ENCODE measurements at places on chromosomes 6 and 20.

DNA sequence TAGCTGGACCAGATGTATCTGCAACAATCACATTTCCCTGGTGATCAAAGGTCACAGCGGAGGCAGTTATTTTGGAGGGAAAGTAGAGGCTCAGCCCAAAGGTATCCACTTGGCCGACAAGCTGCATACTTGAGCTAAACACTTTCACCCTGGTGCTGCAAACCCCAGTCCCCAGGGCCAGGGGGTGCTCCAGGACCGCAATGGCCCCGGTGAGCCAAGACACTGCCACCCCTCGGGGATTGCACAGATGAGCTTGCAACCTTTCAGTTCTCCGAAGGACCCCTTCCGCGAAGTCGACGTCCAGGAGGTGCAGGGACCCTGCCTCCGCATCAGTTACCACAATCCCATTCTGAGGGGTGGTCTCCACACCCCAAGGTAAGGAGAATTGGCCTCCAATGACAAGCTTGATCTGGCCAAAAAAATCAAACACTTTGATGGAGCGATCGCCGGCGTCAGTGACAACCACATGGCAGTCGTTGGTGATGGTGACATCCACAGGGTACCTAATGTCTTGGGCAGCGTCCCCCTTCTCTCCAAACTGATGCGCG lies 823 bp downstream of the NHLRC1 start:
- peak; percentile 47 for DNase-seq

DNA sequence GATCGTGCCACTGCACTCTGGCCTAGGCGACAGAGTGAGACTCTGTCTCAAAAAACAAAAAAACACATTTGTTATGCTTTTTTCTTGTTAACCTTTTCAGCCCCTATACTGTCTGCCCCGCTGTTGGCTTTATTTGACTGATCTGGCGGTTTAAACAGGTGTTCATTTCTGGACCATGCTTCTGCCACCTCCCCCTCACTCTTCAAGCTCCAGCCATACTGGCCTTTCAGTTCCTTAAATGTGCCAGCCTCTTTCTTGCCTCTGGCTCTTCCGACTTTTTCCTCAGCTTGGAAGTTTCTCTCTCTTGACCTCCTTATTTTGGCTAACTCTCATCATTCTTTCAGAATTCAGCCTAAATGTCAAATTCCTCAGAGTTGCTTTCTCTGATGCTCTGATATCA lies 35.2 kb upstream of the TXLNB start:
- no peak for DNase-seq

DNA sequence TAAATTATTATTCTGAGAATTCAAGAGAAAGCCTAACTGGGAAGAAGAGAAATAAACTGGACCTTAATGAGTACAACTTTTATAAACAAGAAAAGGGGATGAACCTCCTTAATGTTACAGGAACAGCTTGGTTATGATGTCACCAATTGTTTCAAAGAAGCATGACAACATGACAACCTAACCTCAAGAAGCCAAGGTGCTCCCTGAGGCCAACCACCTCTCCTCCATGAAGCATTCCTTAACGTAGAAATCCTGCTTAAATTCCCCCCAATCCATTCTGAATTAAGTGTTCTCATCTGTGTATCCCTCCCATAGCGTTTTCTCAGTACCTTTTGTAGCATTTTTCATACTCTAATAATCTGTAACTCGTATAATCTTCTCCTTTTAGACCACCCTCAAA lies 1.7 kb downstream of the HBS1L start:
- DNase-seq: peak; percentile 6

DNA sequence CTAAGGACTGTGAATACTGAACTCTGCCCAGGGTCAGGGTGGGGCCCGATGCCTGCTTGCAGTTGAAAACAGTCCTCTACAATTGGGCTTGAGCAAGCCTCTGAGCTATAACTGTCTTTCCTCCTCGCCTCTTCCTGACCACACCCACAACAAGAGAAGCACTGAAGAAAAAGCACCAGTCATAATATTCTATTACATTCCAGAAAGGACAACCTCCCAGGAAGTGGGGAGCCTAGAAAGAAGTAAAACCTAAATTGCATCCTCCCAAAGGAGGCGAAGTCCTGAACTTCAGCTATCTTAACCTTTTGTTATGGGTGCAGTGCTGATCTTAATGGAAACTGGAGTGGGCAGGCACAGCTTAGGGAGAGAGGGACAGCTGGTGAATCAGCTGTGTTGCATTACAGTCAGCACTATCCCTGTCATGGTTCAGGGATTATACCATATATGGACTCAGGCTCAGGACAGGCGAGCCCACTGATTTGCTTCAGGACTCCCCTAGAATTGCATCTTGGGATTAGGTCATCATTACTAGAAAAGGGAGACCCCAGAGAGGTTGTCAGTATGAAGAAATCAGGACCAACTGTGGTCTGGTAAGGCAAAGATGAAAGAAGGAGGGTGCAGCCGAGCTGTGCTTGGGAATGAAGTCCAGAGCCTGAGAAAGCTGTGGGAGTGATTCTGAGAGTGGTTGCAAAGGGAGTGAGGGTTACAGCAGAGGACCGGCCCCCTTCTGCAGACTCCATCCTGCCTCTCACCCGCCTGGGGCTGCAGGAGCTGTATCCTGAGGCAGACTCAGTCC lies 18.3 kb upstream of the TRAM2 start:
- peak; percentile 97 for DNase-seq

GRCh38 chr6:37177935-37178517 lies 8.1 kb downstream of the PIM1 start:
- no peak for DNase-seq

GRCh38 chr6:150606168-150606591 lies 6.5 kb downstream of the PLEKHG1 start:
- no peak for DNase-seq

GRCh38 chr6:34592208-34592952 lies 36.3 kb upstream of the SPDEF start:
- no peak for DNase-seq

DNA sequence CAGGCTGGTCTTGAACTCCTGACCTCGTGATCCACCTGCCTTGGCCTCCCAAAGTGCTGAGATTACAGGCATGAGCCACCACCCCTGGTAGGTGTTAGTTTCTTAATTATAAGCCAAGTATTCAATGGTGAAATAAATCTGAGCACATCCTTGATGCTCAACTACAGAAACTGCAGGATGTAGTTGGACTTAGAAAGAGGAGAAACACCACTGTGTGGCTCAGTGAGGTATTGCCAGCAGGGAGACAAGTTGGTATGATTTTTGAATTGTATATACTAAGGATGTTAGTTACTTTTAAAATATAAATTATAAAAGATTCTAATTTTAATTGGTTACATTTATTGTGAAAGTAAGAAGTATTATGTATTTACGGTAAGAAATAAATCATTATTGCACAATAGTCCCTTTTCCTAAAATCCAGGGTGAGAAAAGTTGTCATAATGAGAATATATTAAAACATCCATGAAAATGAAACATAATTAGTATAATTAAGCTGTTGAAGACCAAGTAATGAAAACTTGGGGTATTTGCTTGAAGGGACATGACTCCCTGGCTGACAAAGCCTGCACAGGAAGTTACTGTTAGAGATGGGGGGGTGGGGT lies 17.6 kb downstream of the SLC18B1 start:
- DNase-seq: no peak

- no peak for DNase-seq
Measured at GRCh38 chr6:15322781-15323536, 77.1 kb downstream of the JARID2 start.

DNA sequence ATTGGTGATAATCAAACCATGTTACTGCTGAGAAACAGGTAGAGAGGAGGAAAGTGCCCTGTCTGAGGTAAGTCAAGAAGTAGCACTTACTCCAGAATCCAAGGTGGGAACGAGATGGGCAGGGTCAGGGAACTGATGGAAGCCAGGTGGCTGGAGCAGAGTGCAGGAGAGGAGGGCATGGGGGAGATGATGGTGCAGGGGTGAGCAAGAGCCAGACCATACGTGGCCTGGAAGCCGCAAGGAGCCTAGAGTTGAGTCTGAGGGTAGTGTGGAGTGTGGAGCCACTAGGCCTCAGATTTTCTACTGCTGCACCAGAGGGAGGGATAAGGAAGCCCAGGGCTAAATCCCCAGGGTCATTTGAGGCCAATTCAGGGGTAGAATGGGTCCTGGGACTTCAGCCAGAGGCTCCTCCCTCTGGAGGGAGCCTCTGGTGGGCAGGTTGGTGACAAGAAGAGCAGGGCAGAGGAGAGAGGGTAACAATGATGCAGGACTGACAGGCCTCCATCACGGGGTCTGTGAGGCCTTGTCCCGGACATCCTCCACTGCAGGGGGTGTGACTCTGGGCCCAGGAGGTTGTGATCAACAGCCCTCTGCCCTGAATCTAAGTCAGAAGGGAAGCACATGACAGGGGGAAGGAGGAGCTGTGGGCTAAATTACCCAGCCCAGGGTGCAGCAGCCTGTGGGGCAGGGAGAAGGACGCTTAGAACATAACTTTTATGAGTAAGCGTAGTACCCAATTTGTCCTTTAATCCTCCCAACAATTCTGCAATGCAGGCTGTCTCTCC lies 28.7 kb downstream of the COX4I2 start:
- peak; percentile 88 for DNase-seq

GRCh38 chr6:44219053-44219814 lies 2.5 kb downstream of the MYMX start:
- DNase-seq: peak; percentile 98

GRCh38 chr6:63805808-63806572 lies 170.4 kb downstream of the PHF3 start:
- DNase-seq: peak; percentile 42

DNA sequence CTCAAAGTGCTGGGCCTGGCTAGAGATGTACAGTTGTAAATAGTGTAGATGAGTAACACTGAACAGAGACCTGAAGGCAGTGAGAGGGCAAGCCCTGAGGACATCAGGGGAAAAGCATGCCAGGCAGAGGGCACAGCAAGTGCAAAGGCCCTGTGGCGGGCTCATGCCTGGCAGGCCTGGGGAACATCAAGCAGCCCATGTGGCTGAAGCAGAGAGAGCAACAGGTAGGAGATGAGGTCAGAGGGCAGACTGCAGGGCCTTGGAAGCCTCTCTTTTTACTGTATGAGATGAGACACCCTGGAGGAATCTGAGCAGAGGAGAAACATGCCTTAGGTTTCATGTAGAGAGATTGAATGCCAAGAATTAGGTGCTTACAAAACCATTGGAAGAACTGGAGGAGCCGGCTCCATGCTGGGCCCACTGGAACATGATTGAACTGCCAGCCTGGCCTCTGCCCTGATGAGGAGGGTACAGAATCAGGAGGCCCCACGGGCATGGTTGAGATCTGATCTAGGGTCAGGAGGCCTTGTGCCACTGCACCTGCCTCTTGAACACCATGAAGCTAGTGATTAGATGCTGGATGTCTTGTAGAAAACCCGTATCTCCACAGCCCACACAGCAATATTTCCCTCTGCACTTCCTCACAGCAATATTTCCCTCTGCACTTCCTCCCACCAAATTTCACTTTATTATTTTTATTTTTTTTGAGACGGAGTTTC lies 5.9 kb upstream of the HMGA1 start:
- DNase-seq: no peak

- peak; percentile 99 for DNase-seq
Measured at GRCh38 chr20:15848126-15848525, 725.1 kb downstream of the KIF16B start.

DNA sequence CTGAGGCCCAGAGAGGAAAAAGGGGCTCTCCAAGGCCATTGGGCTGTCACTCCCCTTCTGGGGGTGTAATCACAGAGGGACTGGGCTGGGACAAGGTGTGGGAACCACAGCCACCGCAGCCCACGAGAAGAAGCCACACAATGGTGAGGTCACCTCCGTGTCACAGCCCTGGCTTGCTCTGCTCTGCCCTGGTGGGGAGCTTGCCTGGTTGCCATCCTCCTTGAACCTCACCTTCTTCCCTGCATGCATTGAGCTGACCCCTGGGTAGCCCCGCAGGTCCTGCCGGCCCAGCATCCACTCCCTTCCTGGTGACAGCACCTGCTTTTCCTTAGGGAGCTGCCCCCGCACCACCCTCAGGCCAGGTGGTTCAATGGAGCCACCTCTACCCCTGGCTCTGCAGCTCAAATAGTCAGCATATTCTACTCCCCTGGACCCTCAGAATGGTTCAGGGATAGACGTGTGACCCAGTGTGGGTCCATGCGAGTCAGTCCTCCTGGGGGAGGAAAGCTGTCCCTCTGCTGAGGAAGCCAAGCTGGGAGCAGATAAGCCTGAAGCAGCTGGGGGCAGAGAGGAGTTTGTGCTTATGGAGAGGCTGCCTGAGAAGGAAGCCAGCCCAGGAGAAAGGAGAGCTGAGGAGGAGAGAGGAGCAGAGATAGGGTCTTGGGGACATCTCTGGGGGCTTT lies 21.3 kb downstream of the RBM38 start:
- no peak for DNase-seq

Data from NCI-H82 (cell line).